Brain pericyte (primary cell): ENCODE measurements at places on chromosomes 1 and 21.

GRCh38 chr1:200179781-200180160, 152.3 kb downstream of the NR5A2 start:
- no peak for DNase-seq

- no peak for DNase-seq
Measured at GRCh38 chr1:218439541-218440295, 94.6 kb downstream of the TGFB2 start.

GRCh38 chr1:79215311-79215710, 208.8 kb upstream of the ADGRL4 start:
- DNase-seq: no peak

- no peak for DNase-seq
Measured at GRCh38 chr1:86956221-86956620, 41.8 kb downstream of the HS2ST1 start.

DNA sequence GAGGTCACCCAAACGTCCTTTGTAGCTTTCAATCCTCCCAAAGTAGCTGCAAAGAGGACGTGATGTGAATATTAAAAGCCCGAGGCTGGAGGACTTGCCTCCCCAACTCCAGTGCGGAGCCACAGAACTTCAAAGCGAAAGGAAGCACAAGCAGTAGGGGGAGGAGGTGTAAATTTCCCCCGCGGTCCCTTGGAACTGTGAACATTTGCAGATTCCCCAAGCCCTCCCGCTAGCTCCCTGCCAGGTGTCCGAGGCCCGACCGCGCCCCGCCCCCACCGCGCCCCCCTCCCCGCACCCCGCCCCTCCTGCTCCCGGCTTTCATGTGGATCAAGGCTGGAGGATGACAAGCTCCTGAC, 41.5 kb upstream of the HAO2 start:
- no peak for DNase-seq

- DNase-seq: no peak
Measured at GRCh38 chr1:111758373-111758772, 2.7 kb downstream of the DDX20 start.

DNA sequence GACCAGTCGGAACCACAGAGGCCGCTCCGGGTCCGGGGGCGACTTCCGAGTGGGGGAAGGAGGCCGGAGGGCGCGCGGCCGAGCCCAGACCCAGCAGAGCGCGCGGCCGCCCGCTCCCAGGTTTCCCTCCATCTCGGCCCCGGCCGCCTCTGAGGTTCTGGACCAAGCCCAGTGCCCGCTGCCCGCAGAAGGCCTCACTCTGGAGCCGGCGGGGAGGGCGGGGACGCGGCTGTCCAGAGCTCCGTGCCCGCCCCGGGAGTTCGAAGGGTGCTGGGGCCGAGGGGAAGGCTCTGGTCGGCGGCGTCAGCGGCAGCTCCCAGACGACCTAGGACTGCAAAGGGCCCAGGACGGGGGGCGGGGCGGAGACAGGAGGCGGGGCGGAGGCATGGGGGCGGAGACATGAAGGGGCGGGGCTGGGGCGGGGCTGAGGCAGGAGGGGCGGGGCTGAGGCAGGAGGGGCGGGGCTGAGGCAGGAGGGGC, 48.0 kb upstream of the SLC19A1 start:
- no peak for DNase-seq

DNA sequence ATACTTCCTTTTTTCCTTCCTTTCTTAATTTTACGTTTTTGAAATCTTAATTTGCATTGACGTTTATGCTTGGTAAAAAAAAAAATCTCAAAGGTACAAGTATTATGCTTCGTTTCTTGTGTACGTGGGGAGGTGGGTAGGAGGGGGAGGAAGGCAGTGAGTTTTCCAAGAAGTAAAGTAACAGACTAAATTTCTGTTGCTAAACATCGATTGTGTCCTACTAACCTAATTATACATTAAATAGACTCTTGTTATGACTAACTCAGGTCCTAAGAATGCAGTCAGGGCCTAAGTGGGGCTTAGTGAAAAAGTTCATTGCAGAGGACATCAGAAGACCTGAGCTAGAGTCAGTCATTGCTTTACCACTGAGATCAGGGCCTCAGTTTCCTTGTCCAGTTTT, 17.5 kb downstream of the NEK7 start:
- DNase-seq: no peak

DNA sequence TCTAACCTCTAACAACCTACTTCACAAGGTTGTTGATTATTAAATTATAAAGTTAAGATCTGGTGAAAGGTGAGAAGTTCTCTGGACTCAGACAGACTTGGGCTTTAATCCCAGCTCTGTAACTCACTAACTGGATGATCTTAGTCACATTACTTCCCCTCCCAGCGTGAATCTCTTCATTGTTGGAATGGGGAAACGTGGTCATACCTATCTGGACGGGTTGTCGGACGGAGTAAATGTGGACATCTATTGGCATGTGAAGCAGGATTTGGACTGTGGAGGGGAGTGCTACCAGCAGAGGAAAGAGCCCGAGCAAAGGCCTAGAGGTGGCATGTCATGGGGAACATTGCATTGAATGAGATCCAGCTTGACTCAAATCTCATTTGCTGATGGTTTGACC, 45.1 kb upstream of the RPL11 start:
- DNase-seq: no peak

- no peak for DNase-seq
Measured at GRCh38 chr1:46086576-46086975, 45.9 kb downstream of the PIK3R3 start.

DNA sequence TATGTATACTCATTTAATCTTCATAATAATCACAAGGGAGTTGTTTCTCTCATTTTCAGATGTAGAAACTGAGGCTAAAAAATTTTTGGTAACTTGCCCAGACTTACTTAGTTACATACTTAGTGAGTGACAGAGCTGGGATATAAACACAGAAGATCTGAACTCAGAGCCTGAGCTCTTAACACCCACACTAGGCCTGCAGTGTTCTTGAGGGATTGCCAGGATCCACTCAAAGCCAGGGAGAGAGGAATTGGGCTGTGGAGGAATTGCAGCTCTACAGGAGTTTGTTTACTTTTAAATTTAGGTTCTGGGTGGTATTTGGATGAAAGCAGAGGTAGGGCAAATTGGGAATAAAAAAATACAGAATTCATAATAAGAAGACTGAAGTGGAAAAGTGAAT, 515.1 kb upstream of the PLXNA2 start:
- no peak for DNase-seq

DNA sequence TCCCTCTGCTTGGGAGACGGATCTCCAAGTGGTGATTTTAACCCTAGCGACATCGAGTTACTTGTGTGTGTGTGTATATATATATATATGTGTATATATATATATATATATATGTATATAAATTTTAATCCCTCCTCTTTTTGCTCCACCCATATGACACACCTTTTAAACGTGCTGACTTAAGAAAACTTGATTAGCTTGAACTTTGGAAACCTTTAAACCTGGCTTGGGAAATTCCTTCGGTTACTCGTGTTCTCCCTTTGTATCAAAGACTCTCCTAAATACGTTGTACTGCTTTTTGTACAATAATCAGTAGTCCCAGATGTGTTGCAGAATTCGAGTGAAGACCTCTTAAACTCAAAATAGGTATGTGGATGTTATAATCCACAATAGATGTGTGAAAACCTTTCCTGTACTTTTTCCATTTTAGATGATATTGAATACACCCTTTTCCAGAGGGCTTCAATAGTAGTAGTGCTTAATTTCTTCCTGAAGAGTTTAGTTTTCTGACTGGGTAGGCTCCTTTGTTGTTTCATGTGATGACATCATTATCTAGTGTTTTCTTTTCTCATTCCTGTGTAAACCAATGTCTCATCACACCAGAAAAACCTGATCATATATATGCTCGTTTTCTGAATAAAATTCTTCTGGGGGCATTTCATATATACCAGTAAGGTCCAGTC, 1.4 kb downstream of the RNF11 start:
- DNase-seq: no peak
